SJSA1 (cell line): ENCODE measurements at places on chromosomes 5 and 9. TPM values are rescaled to one million over a fixed set of nuclear protein-coding genes. Genes with fewer than 3 reads are reported as not detected.
A peak's percentile ranks its signal among the peaks of the same experiment; 100 is the strongest.

Gene WNK2
- total RNA-seq: not detected in 2 replicates

Gene FAM193B
- total RNA-seq: 24.9 and 29.9 TPM in 2 replicates

DNA sequence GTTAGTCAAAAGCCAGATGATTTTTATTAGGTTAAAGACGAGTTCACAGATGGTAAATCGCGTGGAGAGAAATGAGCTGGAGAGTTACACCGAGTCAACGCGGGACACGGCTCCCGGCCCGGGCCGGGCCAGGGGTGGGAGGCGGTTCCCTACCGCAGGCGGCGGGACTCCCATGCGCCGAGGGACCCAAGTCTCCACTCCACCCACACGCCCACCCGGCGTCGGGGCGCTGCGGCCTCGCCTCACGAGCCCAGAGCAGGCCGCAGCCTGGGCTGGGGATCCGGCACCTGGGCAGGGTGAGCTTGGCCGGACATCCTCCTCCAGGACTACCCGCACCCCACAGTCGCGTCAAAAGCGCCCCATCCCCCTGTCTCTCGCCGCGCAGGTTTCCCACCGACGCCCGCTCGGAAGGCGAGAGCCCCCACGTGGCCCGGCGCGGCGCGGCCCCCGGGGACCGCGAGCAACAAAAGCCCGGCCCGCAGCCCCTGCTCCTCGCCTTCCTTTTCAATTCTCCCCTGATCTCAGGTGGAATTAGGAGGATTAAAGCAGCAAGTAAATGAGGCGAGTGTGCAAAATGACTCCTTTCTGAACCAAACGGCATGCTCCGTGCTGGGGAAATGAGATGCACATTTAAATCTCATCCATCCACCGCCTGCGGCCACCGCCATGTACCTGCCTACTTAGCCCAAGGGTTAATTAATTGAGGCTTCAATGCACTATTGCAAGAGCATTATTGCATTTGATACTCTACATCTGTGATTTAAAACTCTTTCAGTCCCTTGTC, 196.5 kb upstream of the TBCA start:
- no peaks in the 10 kb centered on the region for H3K36me3 ChIP-seq
- DNase-seq: no peak
- H3K4me3 ChIP-seq: no peak overlapping the region
- H3K27me3 ChIP-seq: no peaks in the 10 kb centered on the region
- H3K27ac ChIP-seq: no peak overlapping the region

GRCh38 chr5:157819502-157820115, 39.3 kb downstream of the CLINT1 start:
- peaks cover 9% of the 10 kb centered on the region for H3K36me3 ChIP-seq
- DNase-seq: no peak
- no peak overlapping the region for H3K4me3 ChIP-seq
- no peak overlapping the region for H3K27ac ChIP-seq

DNA sequence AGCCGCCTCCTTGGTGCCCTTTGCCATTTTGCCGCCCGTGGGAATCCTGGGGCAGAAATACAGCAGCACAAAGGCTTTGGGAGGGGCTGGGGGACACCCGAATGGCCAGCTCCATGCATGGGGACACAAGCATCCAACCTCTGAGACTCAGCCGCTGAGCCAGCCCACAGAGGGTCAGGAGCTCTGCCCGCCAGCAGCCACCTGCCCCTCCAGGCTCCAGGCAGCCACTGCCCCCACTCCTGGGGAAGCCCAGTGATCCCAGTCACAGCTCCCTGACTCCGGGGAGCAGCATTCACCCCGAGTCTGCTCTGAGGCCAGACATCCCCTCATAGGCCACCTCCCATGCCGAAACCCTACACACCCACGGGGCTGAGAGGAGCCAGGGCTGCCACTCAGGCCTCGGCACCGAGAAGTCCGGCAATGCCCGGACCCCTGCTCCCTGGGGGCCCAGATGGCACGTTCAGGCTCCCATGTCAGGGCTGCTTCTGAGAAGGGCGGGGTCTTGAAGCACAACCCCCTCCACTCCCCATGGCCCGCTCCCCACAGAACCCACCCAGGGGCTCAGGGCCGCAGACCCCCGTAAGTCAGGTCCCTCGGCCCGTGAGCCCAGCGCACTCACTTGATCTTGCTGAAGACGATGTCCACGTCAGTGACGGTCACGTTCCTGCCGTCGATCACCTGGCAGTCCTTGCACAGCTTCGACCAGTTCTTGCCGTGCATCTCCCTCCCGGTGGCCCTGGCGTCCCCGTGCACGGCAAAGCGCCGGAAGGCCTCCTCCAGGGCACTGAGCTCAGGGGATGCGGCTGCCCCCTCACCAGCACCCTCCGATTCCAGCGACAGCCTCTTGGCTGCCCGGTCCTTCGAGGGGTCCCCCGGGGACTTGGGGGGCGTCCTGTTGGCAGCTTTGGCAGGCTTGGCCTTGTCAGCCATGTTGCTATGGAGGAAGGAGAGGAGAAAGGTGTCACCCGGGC, 15.7 kb downstream of the TPPP start:
- H3K27me3 ChIP-seq: peaks cover 21% of the 10 kb centered on the region
- H3K4me1 ChIP-seq: peaks cover 11% of the 10 kb centered on the region
- H3K36me3 ChIP-seq: no peaks in the 10 kb centered on the region
- no peak overlapping the region for H3K4me3 ChIP-seq

- DNase-seq: no peak
- H3K4me1 ChIP-seq: peaks cover 16% of the 10 kb centered on the region
- no peaks in the 10 kb centered on the region for H3K27me3 ChIP-seq
- no peak overlapping the region for H3K27ac ChIP-seq
- peaks cover 19% of the 10 kb centered on the region for H3K36me3 ChIP-seq
Observed at GRCh38 chr9:129108805-129109536, 1.6 kb downstream of the CRAT start.

DNA sequence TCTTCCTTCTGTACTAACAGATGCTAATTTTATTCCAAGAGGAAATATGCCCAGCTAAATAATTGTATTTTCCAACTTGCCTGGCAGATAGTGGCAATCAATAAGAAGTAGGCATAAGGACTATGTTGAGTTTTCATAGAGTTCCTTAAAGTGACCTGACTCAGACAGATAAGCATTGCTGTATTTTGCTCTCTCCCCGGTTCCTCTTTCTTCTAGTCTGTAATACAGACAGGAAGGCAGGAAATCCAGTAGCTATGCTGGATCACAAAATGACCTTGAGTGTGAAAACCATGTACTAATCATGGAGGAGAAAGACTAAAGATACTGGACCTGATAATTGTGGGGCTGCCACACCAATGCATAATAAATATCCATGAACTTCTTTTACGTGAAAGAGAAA, 701.7 kb downstream of the CETN3 start:
- H3K4me1 ChIP-seq: peaks cover 12% of the 10 kb centered on the region
- H3K27me3 ChIP-seq: no peaks in the 10 kb centered on the region
- no peak overlapping the region for H3K4me3 ChIP-seq
- H3K36me3 ChIP-seq: no peaks in the 10 kb centered on the region
- DNase-seq: no peak

- H3K36me3 ChIP-seq: no peaks in the 10 kb centered on the region
- DNase-seq: no peak
- no peaks in the 10 kb centered on the region for H3K27me3 ChIP-seq
- H3K4me3 ChIP-seq: no peak overlapping the region
Observed at GRCh38 chr5:24135536-24135935, 509.2 kb downstream of the CDH10 start.

DNA sequence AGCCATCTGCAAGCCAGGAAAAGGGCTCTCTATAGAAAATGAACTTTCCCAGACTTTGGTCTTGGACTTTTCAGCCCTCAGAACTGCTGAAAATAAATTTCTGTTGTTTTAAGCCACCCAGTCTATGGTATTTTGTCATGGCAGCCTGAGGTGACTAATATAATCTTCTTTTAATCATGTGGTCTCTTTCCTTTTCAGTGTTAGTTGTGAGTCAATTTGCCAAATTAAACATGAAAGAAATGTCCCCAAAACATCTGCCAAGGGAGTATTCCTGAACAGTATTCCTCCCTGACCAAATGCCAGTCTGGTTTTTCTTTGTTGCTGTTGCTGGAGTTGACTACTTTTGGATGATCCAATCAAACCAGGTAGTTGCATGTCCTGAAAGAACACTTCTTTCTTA, 4.7 kb upstream of the YTHDC2 start:
- H3K27ac ChIP-seq: no peak overlapping the region
- no peak overlapping the region for H3K4me3 ChIP-seq
- no peaks in the 10 kb centered on the region for H3K27me3 ChIP-seq
- peaks cover 3% of the 10 kb centered on the region for H3K36me3 ChIP-seq
- no peak for DNase-seq

- peaks cover 38% of the 10 kb centered on the region for H3K4me1 ChIP-seq
- H3K27me3 ChIP-seq: no peaks in the 10 kb centered on the region
- H3K4me3 ChIP-seq: no peak overlapping the region
- peak; percentile 14 for DNase-seq
- peaks cover 14% of the 10 kb centered on the region for H3K36me3 ChIP-seq
- H3K27ac ChIP-seq: no peak overlapping the region
Observed at GRCh38 chr9:136947955-136948510, 3.0 kb downstream of the C8G start.

DNA sequence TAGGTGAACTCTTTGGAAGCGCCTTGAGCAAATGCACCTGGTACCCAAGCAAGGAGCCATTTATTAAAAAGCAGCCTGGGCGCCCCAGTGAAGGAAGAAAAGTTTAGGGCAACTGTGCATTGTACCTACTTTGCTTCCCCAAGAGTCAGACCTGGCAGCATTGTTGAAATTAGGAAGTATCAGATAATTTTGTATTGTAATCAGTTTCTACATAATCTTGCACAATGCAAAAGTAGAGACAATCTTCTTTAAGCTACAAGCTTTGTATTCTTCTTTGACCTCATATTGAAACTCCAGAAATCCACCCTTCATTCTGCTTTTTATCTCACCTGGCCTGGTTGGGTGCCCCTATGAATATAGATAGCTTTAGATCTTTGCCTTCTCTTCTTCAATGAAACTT, 490.8 kb downstream of the RASEF start:
- no peak overlapping the region for H3K4me3 ChIP-seq
- no peaks in the 10 kb centered on the region for H3K36me3 ChIP-seq
- H3K4me1 ChIP-seq: no peaks in the 10 kb centered on the region
- no peak for DNase-seq
- no peak overlapping the region for H3K27ac ChIP-seq
- H3K27me3 ChIP-seq: no peaks in the 10 kb centered on the region

DNA sequence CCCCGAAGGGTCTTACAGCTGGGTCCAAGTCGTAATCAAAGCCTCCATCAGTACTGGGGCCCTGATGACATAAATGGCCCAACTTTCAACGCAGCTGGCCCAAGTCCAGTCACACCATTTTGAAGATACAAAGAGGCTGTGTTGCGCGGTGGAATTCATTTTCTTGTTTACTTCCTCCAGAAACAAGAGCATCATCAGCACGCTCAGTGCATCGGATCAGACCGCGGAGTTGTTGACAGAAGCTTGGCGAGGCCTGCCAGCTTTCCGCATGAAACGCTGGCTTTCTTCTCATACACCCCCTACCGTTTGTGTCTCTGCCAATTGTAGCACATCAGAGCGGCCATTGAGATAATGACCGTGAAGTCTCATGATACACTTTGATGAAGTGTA, 101.7 kb upstream of the SPATA31D4 start:
- DNase-seq: no peak
- no peaks in the 10 kb centered on the region for H3K27me3 ChIP-seq
- H3K4me1 ChIP-seq: peaks cover 57% of the 10 kb centered on the region
- H3K4me3 ChIP-seq: no peak overlapping the region
- H3K27ac ChIP-seq: no peak overlapping the region
- H3K36me3 ChIP-seq: no peaks in the 10 kb centered on the region

GRCh38 chr5:65100911-65101631, 332.3 kb downstream of the CWC27 start:
- peaks cover 19% of the 10 kb centered on the region for H3K4me1 ChIP-seq
- H3K36me3 ChIP-seq: no peaks in the 10 kb centered on the region
- H3K27me3 ChIP-seq: no peaks in the 10 kb centered on the region
- peak overlapping the region; percentile 37 for H3K27ac ChIP-seq
- peak; percentile 77 for DNase-seq

DNA sequence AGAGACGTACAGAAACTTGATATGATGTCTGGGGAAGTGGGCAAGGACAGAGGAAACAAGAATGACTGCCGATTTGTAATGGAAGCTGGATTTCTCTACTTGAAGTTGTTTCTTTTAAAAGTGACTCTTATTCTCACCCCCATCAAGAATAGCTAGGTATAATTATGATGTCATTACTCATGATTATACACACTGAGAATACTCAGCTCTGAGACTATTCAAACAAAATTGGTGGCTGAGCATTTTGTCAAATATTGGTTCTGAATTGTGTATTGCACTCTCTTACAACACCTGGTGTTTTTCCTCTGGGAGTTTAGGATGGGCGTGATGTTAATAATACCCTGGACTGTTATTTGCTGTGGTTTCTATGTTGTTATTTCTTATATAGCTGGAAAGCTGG, 46.3 kb downstream of the MAST4 start:
- H3K4me3 ChIP-seq: no peak overlapping the region
- H3K27ac ChIP-seq: no peak overlapping the region
- H3K36me3 ChIP-seq: no peaks in the 10 kb centered on the region
- no peaks in the 10 kb centered on the region for H3K27me3 ChIP-seq
- DNase-seq: no peak

- peak within 1 kb of the TSS; percentile 33 for H3K4me3 ChIP-seq
- H3K36me3 ChIP-seq: no peaks in the 10 kb centered on the region
- peaks cover 30% of the 10 kb centered on the region for H3K4me1 ChIP-seq
- DNase-seq: no peak
- peaks cover 8% of the 10 kb centered on the region for H3K27me3 ChIP-seq
Observed at GRCh38 chr5:157459715-157460599, at the start of gene NIPAL4. Gene NIPAL4, plus strand, starts transcription at chr5:157460213. Its CDS starts 108 bp downstream, at chr5:157460321.

- peaks cover 12% of the 10 kb centered on the region for H3K36me3 ChIP-seq
- peak overlapping the region; percentile 90 for H3K27ac ChIP-seq
- H3K4me3 ChIP-seq: peak overlapping the region; percentile 85; the same call in 1 of the 2 replicates
- H3K4me1 ChIP-seq: peaks cover 47% of the 10 kb centered on the region
- no peak for DNase-seq
Observed at GRCh38 chr5:76714751-76715485, 1.0 kb upstream of the F2R start.

- no peaks in the 10 kb centered on the region for H3K27me3 ChIP-seq
- H3K27ac ChIP-seq: no peak overlapping the region
- no peak for DNase-seq
- H3K4me3 ChIP-seq: no peak overlapping the region
- H3K4me1 ChIP-seq: no peaks in the 10 kb centered on the region
Observed at GRCh38 chr9:127033061-127033460, 89.4 kb downstream of the ANGPTL2 start.

- peaks cover 33% of the 10 kb centered on the region for H3K36me3 ChIP-seq
- H3K4me1 ChIP-seq: peaks cover 6% of the 10 kb centered on the region; the same call in 1 of the 2 replicates
- no peak for DNase-seq
- no peak overlapping the region for H3K27ac ChIP-seq
Observed at GRCh38 chr5:168798065-168799023, 219.2 kb upstream of the PANK3 start.
